ENCODE measurements at places on chromosomes 7 and 10. TPM values are rescaled to one million over a fixed set of nuclear protein-coding genes. Genes with fewer than 3 reads are reported as not detected.

GRCh38 chr10:131586958-131587357, 275.4 kb upstream of the TCERG1L start:
- DNase-seq, result no peak
- no peak overlapping the region for H3K27ac ChIP-seq

- H3K4me1 ChIP-seq, result no peaks in the 10 kb centered on the region
- no peak overlapping the region for H3K4me3 ChIP-seq
- H3K27ac ChIP-seq, result no peak overlapping the region
- H3K27me3 ChIP-seq, result no peaks in the 10 kb centered on the region
These were observed 7.3 kb upstream of the PPP1R17 start for GRCh38 chr7:31679574-31680305.

The CPA2 gene
- 0.31 TPM for total RNA-seq

- DNase-seq, result no peak
- no peaks in the 10 kb centered on the region for H3K4me1 ChIP-seq
- no peak overlapping the region for H3K27ac ChIP-seq
- H3K36me3 ChIP-seq, result no peaks in the 10 kb centered on the region
These were observed 6.8 kb upstream of the NAT16 start for GRCh38 chr7:101186844-101187428.

The LOXL4 gene
- 0.13 TPM for total RNA-seq

The CPA1 gene
- not detected for total RNA-seq

The ITPRID1 gene
- total RNA-seq, result 0.13 TPM

GRCh38 chr7:30162133-30162532, 27.3 kb downstream of the MTURN start:
- H3K27me3 ChIP-seq, result no peaks in the 10 kb centered on the region
- no peak for DNase-seq
- no peak overlapping the region for H3K27ac ChIP-seq
- H3K4me1 ChIP-seq, result peaks cover 14% of the 10 kb centered on the region

DNA sequence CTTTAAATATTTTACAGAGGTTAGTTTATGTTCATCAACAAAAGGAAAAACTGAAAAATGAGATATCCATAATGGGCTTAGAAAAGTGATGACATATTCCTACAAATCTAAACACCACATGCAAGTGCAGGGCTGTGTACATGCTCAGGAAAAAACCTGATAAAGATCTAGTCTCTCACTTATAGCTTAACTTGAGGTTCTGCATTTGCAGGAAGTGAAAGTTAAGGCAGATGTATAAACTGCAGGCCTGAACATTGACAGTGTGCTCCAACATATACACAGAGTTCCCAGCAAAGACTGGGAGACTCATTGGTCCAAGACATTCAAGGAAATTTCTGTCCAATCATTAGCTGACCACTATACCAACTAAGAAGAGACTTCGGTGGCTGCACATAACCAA, 63.8 kb upstream of the RET start:
- peak overlapping the region; percentile 57 for H3K27ac ChIP-seq
- no peaks in the 10 kb centered on the region for H3K27me3 ChIP-seq
- H3K36me3 ChIP-seq, result peaks cover 8% of the 10 kb centered on the region
- H3K4me1 ChIP-seq, result peaks cover 6% of the 10 kb centered on the region

DNA sequence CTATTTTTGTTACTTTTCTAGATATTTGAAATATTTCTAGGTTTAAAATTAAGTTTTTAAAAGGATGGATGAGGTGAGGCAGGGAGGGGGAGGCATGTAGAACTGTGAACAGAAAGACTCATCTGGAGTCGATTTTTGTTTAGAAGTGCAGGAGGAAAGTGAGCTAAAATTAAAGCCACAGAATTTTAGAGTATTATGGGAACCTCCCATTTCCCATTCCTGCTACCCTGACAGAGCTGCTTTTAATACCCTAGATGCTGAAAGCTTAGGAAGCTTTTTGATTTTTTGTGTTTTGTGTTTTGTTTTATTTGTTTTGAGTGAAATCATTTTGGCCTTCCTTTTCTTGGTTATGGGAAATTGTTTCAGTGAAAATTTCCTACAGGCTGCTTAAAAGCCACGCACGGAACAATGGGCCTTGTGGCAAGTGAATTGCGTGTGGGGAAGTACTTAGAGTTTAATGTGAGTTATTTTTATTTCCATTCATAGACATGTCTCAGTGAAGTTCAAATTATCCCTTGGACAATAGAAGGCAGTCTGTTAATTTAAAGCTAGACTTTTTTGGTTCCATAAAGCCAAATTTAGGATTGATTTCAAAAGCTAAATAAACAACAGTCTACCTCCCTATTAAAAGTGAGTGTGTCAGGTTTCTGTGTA, 102.0 kb upstream of the HDAC9 start:
- no peak overlapping the region for H3K27ac ChIP-seq
- no peak overlapping the region for H3K4me3 ChIP-seq
- no peak for DNase-seq
- H3K36me3 ChIP-seq, result no peaks in the 10 kb centered on the region
- 0 out of 2 replicates have a peak, but pooled peaks cover 4% of the 10 kb centered on the region for H3K4me1 ChIP-seq
